Stimulated activated CD8-positive, alpha-beta memory T cell treated with anti-CD3 and anti-CD28 coated beads, Interleukin-7, amount 100 ng/mL, for 4 hours (primary cell): ENCODE measurements at places on chromosomes 1 and 21.

GRCh38 chr1:53871221-53871620 is 18.4 kb downstream of the YIPF1 start:
- DNase-seq = no peak

DNA sequence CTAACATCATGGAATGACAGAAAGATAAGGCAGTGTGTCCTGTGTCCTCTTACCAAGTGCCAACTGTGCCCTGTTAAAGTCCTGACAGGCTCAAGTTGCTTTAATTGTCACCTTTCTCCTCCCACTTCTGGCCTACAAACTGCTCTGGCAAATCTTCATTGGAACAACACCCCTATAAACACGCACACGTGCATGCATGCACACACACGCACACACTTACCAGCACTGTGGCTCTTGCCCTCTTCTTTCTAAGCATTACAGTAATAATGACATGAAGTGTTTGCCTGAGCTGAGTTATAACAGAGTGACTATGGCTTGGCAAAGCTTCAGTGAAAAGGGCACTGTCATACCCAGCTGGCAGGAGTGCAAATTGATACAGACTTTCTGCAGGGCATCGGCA is 82.3 kb upstream of the SYT6 start:
- DNase-seq = no peak

DNA sequence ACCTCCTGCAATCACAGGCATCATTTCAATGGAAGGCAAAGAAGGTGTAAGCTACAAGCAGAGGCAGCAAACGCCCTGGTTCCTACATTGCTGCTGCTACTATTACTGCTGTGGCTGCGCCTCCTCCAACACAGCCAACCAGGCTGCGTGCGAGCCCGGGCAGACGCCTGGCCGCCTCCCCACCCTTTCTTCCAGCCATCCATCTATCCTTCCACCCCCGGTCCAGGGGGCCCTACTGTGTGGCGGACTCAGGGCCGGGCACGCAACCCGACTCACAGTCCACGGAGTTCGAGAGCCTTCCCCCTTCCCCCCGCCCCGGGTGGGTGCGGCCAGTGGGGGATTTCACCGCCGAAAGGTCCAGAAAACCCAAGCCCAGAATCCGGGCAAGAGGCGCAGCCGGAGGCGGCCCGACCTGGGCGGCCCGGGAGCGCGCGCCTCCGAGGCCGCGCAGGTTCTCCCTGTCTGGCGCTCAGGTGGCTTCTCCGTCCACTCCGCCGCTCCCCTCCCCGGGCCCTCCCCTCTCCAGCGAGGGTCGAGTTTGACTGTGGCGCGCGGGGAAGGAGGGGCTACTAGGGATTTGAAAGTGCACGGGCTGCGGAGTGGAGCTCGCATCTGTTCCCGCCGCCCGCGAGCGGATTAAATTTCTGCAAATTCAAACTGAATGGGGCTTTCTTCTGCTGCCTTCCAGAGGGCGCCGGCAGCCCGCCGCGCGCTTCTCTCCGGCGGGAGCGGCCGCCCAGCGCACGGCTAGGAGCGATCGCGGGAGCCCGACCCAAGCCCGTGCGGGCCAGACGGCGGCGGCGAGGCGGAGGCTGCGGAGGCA is at the start of gene HUNK:
Gene HUNK (plus strand): TSS at position 569 of the 823 bp plus-strand sequence. CDS start 655 bp downstream, outside the sequence.
- DNase-seq = no peak

GRCh38 chr1:44305962-44306422 is 49.1 kb downstream of the ERI3 start:
- no peak for DNase-seq

- DNase-seq = peak; percentile 15
Observed at GRCh38 chr21:38777531-38777930, 28.2 kb upstream of the ETS2 start.

GRCh38 chr1:234582186-234582585 is 27.8 kb downstream of the IRF2BP2 start:
- no peak for DNase-seq

DNA sequence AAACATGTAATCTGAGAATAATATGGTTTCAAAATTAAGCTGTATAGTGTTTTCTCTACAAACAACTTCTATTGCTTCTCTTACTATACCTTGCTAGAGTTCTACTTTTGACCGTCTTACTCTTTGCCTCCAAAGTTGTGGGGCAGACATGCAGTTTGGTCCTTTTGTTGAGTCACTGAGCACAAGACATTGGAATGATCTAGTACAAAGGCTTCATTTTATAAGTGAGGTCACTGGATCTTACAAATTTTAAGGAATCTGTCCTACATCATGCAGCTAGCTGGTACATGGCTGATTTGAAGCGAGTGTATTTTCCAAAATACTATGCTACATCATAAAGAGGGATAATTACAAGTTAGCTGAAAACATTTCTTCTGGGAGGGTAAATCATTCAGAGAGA is 28.8 kb downstream of the OR10J1 start:
- no peak for DNase-seq

DNA sequence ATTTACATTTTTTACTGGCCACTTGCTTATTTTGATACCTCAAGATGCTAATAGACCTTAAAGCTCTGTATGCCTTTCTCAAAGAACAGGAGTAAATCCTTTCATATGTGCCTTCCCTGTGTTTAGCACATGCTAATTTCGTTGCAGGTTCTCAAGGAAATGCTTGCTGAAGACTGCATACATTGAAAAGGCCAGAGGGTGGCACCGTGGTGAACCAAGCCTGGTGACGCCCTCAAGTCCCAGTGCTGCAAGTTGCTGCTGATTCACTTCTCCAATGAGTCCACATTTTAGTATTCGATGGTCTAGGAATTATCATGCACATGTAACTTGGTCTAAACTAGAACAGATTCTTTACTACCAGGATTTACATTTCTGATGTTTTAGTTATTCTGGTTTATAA is 94.1 kb downstream of the CLDN17 start:
- no peak for DNase-seq

DNA sequence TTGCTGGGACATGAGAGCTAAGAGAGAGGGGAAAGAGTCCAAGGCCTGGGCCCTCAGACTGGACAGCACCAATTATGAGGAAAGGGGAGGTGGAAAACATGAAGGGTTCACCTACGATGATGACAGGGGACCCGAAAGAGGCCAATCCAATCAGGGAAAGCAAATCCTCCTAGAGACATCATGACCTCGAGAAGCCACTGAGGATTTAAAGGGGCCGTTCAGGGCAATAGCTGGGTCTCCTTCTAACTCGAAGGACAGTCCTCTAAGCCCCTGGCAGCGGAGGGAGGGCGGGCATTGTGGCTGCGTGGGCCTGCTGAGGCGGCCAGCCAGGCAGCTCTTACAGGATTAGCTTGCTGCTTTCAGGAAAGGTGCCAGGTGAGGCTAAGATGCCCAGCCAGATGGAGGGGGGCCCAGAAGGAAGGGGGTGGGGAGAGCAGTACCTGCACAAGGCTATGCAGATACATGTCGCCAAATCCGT is 7.4 kb downstream of the MEF2D start:
- no peak for DNase-seq

DNA sequence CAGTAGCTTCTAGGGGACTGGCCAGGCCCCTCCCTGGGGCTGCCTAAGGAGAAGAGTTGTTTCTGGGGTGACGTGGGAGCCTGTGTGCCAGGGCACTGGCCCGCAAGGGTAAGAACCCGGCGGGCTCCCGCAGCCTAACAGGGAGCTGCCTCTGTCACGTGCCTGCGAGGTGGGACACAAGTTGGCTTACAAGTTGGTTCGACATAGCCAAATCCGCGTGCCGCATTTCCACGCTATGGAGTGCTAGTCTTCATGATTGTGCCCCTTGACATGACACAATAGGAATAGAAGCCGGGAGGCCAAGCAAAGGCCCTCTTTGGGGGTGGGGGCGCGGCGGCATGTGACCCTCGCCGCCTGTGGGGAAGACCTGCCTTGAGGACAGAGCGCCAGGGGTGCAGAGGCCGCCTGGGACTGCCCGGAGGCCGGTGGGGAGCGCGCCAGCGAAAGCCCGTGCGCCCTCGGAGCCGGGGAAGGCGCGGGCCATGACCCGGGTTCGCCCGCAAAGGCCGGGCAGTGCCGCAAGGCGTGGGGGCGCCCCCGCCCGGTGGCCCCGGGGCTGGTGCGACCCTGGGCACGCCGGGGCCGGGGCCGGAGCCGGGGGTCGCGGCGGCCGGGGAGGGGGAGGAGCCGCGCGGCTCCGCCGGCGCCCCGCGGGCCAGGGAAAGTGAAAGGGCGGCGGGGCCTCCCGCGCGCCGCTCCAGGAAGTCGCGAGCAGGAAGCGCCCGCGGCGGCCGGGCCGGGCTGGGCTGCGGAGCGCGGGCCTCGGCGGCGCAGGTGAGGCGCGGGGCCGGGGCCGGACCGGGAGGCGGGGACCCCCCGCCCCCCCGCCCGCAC is at the start of gene SLC37A1:
Gene SLC37A1 (plus strand): TSS at position 702 of the 834 bp plus-strand sequence. CDS start 4,603 bp downstream, outside the sequence.
- no peak for DNase-seq

- DNase-seq = no peak
Observed at GRCh38 chr21:41166884-41167283, 1.1 kb upstream of the BACE2 start.

DNA sequence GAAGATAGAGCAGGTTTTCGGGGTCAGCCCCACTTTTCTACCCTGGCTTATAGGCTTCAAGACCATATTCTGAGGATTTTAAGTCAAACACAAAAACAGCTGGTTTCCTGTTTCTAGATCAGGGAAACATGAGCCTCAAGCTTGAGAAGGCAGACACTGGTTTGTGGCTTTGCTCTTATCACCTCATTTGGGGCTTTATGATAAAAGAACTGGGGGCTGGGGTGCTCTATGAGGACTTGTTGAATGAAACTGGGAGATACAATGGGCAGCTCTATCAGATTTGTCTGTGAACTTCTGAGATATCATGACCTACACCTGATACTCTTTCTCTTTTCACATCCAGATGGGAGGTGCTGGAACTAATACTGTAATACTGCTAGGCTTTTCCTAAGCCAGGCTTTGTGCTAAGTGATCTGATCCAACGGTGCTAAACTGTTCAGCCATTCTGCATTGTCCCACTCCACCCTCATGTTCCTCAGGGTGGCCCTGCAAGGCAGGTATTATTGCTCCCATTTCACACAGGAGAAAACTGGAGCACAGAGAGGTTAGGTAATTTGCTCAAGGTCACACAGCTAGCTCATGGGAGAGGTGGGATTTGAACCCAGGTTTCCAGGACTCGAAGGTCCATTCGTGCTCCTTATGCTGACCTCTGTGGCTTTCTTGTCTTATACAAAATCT is 6.6 kb downstream of the AJAP1 start:
- DNase-seq = no peak

GRCh38 chr1:52366517-52366827 is 467 bp upstream of the CC2D1B start:
- DNase-seq = no peak

GRCh38 chr1:155968670-155969069 is 9.7 kb downstream of the ARHGEF2 start:
- DNase-seq = no peak

DNA sequence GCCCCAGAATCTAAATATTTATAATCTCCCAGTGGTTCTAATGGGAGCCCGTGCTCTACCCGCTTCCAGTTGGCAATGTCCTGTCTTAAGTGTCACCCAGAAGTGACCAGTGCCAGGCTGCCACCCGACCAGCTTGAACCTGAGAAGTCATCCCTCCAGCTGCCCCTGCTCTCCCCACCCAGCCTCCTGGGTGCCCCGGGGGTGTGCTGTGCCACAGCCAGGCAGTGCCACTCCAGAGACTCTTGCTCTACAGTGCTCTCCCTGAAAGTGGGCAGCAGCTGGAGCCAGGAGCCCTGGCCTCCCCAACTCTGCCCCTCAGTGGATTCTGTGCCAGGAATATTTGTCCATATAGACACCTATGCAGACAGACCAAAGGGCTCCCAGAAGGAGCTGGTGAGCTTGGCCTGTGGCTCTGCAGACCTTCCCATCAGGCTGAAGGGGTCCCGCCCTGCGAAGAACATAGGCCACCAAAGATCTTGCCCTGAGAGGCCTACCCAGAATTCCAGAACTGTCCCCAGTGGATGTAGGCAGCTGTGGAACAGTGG is 9.0 kb upstream of the EPS8L3 start:
- DNase-seq = no peak

- DNase-seq = no peak
Observed at GRCh38 chr1:65231718-65232330, 77.5 kb upstream of the DNAJC6 start.
